ENCODE measurements at places on chromosomes 7 and 10.

- DNase-seq = no peak
These were observed 208.2 kb downstream of the MAD1L1 start for GRCh38 chr7:2024567-2024918.

- no peak for DNase-seq
These were observed 4.6 kb downstream of the PDIA4 start for GRCh38 chr7:149023662-149024061.

- DNase-seq = no peak
These were observed 278.0 kb upstream of the KLF14 start for GRCh38 chr7:131011976-131012375.

- DNase-seq = peak; percentile 62
These were observed 428.3 kb upstream of the NPVF start for GRCh38 chr7:25656581-25657026.

- no peak for DNase-seq
These were observed 63.7 kb downstream of the PROSER2 start for GRCh38 chr10:11886851-11887250.

- DNase-seq = no peak
These were observed 785 bp downstream of the WDR86 start for GRCh38 chr7:151408839-151409666.

- DNase-seq = no peak
These were observed 85.5 kb upstream of the LRRN3 start for GRCh38 chr7:111005445-111005844.

GRCh38 chr10:76119515-76119914, 688.1 kb downstream of the LRMDA start:
- no peak for DNase-seq

DNA sequence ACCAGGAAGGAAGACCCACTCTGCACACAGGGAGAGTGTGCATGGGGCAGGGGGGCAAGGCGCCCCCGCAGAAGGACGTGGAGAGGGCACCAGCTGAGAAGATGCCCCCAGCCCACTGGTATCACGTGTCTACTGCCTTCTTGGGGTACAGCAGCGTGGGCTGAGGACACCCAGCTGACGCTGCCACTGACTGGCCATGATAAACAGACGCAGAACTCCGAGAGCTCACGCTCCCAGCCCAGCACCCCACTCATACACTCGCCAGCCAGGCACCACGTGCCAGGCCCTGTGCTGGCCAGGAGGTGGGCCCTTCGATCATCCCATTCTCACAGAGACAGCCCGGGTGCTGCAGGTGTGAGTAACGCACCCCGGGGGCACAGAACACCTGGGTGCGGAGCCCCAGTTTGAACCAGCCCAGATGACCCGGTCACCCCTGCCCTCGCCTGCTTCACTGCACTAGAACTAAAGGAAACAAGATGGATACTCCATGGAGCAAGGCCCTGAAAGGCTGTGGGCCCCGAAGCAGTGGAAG, 199.8 kb downstream of the MAD1L1 start:
- DNase-seq = no peak

GRCh38 chr10:50592961-50593418, 30.8 kb downstream of the SGMS1 start:
- DNase-seq = no peak

- no peak for DNase-seq
These were observed 23.7 kb upstream of the ITGB1 start for GRCh38 chr10:32981760-32982159.

DNA sequence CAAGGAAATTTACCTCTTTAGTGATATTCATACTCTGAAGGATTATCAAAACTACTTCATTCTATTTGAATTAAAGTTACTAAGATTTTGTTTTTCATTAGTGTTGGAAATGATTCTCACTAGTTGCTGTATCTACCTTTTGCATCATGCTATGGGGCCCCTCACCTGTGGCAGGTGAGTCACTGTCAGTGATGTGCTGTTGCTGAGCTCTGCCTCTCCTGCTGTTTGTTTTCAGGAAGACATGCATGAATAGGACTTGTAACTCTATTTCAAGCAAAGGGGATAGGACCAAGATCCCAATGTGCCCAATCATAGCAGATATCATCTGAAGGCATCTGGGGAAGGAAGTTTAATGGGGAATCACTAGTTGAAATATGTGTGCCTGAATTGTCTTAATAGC, 57.4 kb upstream of the AGR3 start:
- no peak for DNase-seq

DNA sequence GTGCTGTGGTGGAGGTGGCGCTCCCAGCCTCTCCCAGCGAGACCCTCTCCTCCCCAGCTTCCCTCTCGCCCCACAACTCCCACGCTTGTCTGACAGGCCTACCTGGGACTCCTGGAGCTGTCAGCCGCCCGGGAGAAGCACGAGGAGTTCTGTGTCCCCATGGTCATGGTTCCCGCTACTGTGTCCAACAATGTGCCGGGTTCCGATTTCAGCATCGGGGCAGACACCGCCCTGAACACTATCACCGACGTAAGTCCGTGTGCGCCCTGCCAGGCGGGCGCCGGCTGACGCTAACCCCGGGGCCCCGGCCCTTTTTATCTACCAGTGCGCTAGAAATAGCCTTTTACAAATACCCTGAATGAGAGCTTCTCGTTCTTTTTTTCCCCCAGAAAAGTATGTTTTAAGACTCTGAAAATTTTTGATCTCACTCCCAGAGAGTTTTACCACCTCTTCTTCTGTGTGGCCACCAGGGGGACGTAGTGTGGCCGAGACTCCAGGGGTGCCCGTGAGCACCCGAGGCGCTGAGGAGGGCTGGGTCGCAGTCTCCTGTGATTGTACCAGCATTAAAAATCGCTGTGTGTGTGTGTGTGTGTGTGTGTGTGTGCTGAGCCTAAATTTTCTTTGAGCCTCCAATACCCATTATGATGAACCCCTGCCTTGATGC, 52.6 kb downstream of the PFKP start:
- no peak for DNase-seq

DNA sequence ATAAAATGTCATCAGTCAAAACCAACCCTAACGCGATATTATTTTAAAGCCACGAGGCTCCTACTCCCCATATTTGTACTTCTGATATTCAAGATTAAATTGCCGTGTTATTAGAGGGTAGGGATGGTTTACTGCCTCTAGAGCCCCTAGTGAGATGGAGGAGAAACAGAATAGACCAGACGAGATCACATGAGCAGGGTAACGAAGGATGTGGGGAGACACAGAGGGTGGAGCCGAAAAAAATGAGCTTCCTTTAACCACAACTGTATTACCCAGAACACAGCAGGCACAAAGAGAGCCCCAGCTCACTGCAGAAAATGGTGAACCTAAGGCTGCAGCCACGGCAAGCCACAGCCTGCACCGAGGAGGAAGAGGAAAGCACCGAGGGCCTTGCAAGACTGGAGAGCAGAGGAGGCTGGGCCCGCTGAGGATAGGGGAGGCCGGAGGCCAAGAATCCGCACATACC, 14.3 kb downstream of the ZC3HAV1 start:
- no peak for DNase-seq

DNA sequence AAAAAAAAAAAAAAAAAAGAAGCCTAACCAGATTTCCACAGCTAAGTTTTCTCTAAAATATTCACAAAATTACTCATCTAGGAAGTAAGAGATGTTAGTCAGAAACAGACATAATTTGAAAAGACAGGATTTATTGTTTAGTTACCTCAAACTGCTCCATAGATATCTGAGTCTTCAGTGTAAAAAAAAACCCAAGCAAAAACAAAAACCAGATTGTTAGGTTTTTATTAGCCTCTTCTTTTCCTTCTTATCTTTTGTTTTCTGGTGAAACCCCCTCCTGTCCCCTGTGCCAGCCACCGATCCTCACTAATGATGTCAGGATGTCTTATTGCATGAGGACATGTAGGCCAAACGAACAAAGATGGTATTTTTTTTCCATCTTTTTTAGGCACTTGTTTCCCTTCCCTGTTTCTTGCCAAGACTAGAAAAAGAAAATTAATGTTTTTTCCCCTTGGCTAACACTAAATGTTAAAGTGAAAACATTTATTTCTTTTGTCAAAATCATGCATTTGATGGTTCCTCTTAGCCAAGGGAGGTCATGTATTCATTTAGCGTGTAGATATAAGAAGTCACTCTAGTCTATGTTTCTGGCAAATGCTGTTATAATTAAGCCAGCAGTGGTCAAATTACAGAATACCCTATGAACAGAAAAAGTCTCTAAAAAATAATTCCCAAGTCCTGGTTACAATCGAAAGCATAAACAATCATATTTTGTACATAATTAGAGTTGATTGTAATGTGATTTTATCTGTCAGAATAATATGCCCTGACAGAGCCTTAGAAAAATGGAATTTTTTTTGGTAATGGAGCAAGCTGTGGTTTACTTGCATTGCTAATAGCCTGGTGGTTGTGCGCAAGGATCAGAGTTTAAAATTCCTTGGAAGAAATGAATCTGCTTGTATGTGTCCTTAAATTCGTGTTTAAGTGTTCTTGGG, 702.4 kb upstream of the FZD8 start:
- no peak for DNase-seq

- DNase-seq = no peak
These were observed 257.7 kb upstream of the GLI3 start for GRCh38 chr7:42494736-42495135.

GRCh38 chr7:46368871-46369270, 447.8 kb upstream of the IGFBP3 start:
- DNase-seq = no peak

GRCh38 chr10:4120096-4120853, 335.3 kb upstream of the KLF6 start:
- DNase-seq = no peak

GRCh38 chr10:60096761-60097513, 190.6 kb upstream of the CCDC6 start:
- DNase-seq = no peak

GRCh38 chr7:128867241-128867640, 4.6 kb downstream of the ATP6V1F start:
- DNase-seq = no peak

GRCh38 chr10:132606031-132606491, 68.5 kb downstream of the INPP5A start:
- no peak for DNase-seq

- DNase-seq = no peak
These were observed 85.1 kb downstream of the PRPF18 start for GRCh38 chr10:13671904-13672303.

DNA sequence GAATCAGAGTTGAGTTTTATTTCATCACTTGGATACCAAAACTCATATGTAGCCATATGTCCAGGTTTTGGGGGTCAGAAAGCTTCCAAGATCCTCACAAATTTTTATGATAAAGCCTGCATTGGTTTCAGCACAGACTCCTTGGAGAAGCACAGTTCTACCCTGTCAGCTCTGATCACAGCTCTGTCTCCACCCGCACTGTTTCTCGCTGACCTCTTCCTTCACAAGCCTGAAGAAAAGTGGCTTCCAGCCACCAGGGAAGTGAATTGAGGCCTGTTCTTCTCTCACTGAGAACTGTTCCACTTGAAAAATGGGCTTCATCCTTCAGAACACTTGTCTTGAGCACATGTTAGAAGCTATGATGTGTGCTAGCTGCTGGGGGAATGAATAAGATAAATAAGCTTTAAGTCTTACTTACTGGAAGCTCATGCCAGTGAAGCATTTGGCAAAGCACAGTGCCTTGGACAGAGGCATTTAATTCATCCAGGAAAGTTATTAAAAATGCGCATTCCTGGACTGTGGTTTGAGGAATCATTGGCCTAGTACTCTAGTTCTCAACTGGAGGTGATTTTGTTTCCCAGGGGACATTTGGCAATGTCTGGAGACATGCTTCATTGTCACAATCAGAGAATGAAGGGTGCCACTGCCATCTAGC, 133.6 kb downstream of the BMPER start:
- DNase-seq = peak; percentile 65

DNA sequence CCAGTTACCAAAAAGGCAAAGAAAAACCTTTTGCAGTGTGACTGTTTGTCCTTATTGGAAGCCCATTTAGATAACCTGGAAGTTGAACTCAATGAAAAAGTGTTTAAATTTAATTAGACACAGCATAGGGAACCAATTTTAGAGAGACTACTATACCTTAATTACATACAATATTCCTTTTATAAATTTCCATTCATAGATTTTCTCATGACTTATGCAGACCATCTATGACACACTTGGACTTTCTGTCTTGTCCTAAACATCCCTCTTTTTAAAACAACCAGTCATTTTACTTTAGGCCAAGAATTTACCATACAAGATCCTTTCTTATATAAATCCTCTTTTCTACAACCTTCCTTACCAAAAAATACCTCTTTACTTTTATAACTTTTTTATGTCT, 61.6 kb downstream of the MTURN start:
- no peak for DNase-seq

DNA sequence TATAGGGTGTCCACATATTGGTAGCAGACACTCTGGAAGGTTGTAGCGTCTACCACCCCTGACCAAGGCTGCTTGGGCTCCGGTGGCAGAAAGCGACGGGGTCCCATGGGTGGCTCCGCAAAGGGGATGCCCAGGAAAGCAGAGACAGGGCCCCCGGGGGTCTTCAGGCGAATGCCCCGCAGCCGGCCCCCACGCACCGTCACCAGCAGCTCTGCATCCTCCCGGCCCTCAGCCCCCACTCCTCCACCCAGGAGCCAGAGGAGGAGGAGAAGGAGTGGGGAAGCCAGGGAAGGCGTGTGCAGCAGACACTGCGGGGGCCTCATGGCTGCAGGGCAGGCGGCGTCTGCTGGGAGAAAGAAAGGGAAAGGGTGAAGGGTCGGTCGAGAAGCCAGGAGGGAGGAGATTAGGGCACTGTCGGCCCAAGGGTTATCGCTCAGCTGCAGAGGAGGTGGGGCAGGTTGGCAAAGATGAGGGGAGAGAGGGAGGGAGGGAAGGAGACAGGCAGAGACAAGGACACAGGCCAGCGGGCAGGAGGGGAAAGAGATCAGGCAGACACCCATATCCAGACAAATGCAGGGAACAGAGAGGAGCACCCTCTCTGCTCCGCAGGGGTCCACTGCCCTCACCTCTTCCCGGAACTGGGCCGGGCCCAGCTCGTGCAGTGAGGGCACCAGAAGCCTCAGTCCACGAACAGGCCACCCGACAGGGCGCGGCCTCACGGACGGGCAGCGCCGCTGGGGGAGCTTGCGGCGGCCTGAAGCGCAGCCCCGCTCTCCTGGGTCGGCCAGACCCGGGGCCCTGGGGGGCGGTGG, 1.6 kb downstream of the ACHE start:
- DNase-seq = no peak

DNA sequence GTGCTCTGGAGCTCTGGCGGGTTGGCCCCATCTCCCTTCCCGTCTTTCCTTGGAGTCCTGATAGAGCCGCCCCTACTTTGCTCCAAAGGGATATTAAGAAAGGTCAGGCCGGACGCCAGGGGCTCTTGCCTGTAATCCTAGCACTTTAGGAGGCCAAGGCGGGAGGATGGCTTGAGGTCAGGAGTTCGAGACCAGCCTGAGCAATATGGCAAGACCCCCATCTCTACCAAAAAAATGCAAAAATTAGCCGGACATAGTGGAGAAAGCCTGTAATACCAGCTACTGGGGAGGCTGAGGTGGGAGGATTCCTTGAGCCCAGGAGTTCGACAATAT, 313 bp upstream of the MLXIPL start:
- DNase-seq = no peak
